Body of pancreas (tissue), 4 donors: ENCODE measurements at places on chromosomes 3 and 15. TPM values are rescaled to one million over a fixed set of nuclear protein-coding genes. Genes with fewer than 3 reads are reported as not detected.

TRPM1 gene
- not detected for total RNA-seq

ITGA11 gene
- 1.0 TPM for total RNA-seq

BFSP2 gene
- total RNA-seq = not detected

- no peaks in the 10 kb centered on the region for H3K27me3 ChIP-seq
- no peaks in the 10 kb centered on the region for H3K36me3 ChIP-seq
- no peak for DNase-seq
Measured at GRCh38 chr3:172163320-172163719, 123.9 kb downstream of the FNDC3B start.

DNA sequence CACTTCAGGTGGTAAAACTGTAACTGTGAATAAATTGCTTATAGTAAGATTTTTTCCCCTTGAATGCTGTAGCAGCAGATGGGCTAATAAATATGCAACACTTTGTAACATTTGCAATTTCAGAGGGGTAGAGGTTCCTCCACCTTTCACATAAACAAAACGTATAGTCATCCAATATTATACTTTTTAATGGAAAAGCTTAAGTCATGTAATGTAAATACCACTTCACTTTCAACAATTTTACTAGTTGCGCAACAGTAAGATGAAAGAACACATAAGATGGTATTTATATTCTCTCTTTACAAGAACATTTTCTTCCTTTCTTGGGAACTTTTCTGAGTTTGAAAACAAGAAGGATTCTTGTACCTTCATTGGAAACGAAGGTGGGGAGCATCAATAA lies 56.6 kb upstream of the FAM3D start:
- no peak overlapping the region for H3K4me3 ChIP-seq
- no peaks in the 10 kb centered on the region for H3K4me1 ChIP-seq
- no peak for DNase-seq
- no peak overlapping the region for H3K27ac ChIP-seq
- H3K36me3 ChIP-seq = no peaks in the 10 kb centered on the region
- H3K27me3 ChIP-seq = no peaks in the 10 kb centered on the region

LEKR1 gene
- 1.3 TPM for total RNA-seq

C15orf61 gene
- total RNA-seq = 0.78 TPM

DNA sequence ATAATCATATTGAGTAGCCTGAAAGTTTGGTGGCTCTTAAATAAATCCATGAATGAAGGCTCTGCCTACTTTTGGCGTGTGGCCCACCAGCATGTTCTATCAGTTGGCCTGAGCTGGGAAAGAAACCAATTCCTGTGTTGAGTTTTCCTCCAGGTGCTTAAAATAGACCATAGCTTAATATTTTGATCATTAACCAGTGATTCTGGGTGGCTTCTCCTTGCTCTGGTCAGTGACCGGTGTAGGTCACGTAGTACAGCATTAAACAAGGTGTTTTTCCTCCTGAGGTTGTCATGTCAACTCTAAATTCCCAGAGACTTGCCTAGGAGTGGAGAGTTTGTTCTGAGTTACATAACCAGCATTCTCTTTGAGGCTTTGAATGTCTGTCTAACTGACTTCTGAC lies 1.3 kb downstream of the HHLA2 start:
- DNase-seq = peak; percentile 95
- no peaks in the 10 kb centered on the region for H3K27me3 ChIP-seq
- H3K27ac ChIP-seq = peak overlapping the region; percentile 89
- H3K36me3 ChIP-seq = no peaks in the 10 kb centered on the region

GRCh38 chr3:108051005-108051404 lies 39.8 kb downstream of the CD47 start:
- H3K4me3 ChIP-seq = no peak overlapping the region
- no peaks in the 10 kb centered on the region for H3K36me3 ChIP-seq
- no peaks in the 10 kb centered on the region for H3K4me1 ChIP-seq
- no peak for DNase-seq
- no peaks in the 10 kb centered on the region for H3K27me3 ChIP-seq

CPEB1 gene
- total RNA-seq = not detected

DNA sequence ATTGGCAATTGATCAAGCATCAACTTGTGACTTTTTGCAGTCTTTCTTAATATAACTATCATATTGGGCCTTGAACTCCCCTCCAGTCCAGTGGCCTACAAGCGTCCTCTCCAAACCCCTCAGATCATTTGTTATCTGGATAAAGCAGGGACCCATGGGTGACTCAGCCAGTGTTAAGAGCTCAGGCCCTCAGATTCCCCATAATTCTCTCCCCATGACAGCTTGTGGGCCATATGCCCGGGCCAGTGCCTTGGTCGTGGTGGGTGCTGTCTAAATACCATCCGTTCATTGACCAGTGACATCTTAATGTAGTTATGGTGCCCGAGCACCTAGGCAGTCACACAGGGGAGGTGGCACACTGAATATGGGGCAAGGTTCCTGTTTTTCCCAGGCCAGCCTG lies 18.1 kb downstream of the MCF2L2 start:
- no peaks in the 10 kb centered on the region for H3K27me3 ChIP-seq
- H3K4me1 ChIP-seq = peaks cover 10% of the 10 kb centered on the region
- H3K4me3 ChIP-seq = no peak overlapping the region
- no peak for DNase-seq
- H3K27ac ChIP-seq = no peak overlapping the region

ACAN gene
- total RNA-seq = not detected
